ENCODE measurements at places on chromosomes 7 and 10.

GRCh38 chr7:12674861-12675260 is 12.6 kb upstream of the ARL4A start:
- DNase-seq: no peak

- no peak for DNase-seq
Measured at GRCh38 chr10:101995451-101996063, 60.4 kb downstream of the ARMH3 start.

DNA sequence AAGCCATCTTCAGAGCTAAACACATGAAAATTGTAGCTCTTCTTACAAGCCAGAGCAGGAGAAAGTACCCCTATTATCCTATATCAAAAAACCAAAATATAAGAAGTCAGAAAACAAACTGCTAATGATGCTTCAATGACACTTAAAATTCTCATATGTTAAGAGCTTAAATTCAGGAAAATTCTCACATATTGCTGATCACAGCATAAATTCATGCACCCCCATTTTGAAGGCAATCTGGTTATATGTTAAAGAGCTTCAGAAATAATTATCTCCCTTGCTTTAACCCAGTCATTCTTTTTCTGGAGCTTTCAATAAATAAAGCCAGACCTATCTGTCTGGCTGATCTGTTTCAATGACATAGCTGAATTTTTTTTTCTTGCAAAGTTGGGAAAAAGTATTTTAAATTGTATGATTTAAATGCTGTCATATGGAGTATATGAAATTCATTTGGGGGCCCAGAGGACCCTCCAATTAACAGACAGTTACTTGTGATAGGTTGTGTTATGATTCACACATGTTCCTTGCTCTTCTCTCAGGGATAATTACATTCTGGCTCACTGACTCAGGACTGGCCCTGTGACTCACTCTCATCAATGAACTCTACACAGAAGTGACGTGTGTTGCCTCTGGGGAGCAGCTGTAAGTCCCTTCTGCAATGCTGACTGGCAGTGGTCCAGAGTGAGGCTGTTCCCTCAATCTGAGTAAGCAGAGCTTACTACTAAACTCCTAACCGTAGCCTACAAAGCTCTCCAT is 85.2 kb downstream of the HGF start:
- peak; percentile 85 for DNase-seq

DNA sequence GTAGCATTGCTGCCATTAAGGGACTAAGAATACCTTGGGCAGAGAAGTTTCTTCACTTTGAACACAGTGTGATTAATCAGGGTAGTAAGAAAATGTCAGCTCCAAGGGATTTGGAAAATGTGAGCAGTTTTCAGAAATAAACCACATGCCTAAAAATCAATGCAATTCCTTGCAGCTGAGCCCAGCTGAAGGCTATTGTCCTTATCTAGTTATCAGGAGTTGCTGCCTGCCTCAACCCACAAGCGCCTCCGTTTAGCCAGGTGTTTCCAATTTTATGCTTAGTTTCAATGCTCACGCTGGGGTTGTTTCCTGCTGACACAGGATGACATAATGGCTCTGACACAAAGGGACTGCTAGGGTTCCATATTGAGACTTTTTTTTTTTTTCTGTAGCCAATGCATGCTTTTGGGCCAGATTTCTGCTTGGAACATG is 132.3 kb upstream of the ANK3 start:
- no peak for DNase-seq

GRCh38 chr7:17020250-17020649 is 138.5 kb upstream of the AGR3 start:
- no peak for DNase-seq

GRCh38 chr10:27744802-27745731 is 552 bp downstream of the MKX start:
- DNase-seq: no peak

- no peak for DNase-seq
Measured at GRCh38 chr10:107919626-107920235, 755.2 kb upstream of the SORCS1 start.

GRCh38 chr7:154911411-154911810 is 91.5 kb downstream of the PAXIP1 start:
- DNase-seq: no peak

DNA sequence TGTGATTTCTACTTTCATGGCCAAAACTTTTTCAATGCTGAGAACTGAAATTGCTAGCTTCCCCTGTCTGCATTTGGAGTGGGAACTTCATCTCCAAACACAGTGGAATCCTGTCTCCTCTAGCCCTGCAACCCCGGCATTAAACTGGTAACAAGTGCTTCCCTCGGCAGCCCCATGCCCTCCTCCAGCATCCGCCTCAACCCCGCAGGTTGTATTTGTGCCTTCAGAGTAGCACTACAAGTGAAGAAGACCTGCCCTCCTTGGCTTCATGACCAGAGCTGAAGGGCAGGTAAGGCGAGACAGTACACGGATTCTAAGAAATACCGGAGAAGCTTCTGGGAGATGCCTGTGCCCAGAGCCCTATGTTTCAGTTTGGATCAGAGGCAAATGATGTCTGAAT is 16.9 kb downstream of the C10orf53 start:
- no peak for DNase-seq

GRCh38 chr10:129761981-129762956 is 201.8 kb downstream of the EBF3 start:
- DNase-seq: no peak

- no peak for DNase-seq
Measured at GRCh38 chr10:1643161-1643907, 94.0 kb downstream of the ADARB2 start.

DNA sequence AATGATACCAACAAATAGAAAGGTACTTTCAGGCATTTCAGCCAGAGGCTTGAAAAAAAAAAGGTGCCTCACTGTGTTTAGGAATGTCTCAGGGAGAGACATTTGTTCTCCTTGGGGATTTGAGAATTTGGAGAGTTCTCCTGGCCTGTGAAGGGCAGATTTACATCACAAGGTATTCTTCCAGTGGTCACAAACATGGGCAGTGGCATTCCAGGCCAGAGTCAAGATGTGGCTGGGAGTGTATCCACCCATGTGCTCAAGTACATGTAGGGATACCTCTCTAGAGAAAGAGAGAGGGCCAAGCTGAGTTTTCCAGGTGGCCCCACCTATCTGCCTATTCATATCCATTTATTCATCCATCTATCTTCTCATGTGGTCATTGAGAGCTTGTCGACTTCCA is 253.8 kb downstream of the LRMDA start:
- no peak for DNase-seq

DNA sequence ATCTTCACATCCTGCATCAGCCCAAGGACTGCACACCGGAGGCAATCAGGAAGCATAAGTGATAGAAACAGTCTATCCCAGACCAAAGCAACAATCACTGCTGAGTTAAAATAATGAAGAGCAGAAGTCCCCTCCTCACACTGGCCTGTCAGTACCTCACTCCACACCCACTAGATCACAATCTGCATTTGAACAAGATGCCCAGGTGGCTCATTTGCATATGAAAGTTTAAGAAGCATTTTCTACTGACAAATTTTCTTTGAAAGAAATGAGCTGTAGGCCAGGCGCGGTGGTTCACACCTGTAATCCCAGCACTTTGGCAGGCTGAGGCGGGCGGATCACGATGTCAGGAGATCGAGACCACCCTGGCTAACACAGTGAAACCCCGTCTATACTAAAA is 77.4 kb downstream of the CUL2 start:
- DNase-seq: no peak

DNA sequence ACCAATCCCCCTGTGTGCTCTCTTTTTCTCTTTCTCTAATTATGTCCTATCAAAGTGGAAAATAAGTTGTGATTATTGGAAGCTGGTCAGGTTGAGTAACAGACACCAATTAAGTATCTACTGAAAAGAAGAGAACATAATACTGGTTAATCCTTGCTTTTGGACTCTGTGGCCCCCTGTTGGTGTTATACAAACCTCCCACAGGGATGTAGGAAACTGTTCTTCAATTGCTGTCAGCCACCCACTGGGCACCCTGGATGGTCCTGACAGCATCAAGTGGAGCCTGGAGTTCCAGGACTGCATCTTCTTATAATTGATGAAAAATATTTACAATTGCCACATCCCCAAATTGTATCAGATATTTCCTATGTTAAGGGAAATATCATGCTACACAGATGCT is 939.7 kb downstream of the KCNMA1 start:
- no peak for DNase-seq

GRCh38 chr7:50312250-50313162 is 8.0 kb downstream of the IKZF1 start:
- DNase-seq: no peak

GRCh38 chr7:82745117-82745516 is 301.5 kb upstream of the CACNA2D1 start:
- no peak for DNase-seq

GRCh38 chr7:87110778-87111177 is 41.5 kb upstream of the DMTF1 start:
- DNase-seq: no peak

DNA sequence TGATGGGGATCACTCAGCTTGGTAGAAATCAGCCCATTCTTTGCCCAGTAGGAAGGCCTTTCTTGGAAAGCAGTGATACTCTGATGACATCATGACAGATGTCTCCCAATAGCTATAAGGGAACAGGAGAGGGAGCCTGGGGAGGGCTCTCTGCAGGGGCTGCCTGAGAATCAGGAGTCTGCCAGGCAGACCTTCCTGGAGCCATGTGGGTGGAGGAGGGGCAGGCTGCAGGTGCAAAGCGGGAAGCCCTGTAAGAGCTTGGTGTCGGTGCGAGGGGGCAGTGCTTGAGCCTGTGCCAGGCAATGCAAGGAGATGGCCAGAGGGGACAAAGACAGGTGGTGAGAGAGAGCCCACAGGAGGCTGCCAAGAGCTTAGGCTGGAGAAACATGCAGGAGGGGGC is 5.0 kb upstream of the TNS3 start:
- DNase-seq: no peak

GRCh38 chr7:15580604-15581351 is 19.0 kb upstream of the AGMO start:
- DNase-seq: no peak

GRCh38 chr7:110541962-110542361 is 549.0 kb upstream of the LRRN3 start:
- DNase-seq: no peak

GRCh38 chr7:135372222-135372621 is 137.7 kb downstream of the CNOT4 start:
- DNase-seq: no peak

DNA sequence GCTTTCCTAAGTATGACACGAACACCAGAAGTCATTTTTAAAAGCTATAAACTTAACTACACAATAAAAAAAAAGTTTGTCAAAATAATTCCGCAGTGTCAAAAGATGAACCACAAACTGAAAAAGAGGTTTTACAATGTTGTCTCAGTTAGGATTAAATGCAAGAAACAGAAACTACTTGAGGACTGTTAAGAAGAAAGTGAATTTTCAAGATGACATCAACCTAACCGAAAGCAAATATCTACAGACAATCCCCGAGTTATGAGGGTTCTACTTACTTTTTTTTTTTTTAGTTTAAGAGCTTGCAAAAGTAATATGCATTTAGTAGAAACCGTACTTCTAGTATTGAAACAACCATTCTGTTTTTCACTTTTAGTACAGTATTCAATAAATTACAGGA is 62.3 kb downstream of the TFPI2 start:
- DNase-seq: no peak

All from NCI-H1092 (cell line).